ENCODE measurements at places on chromosomes 3 and 15. TPM values are rescaled to one million over a fixed set of nuclear protein-coding genes. Genes with fewer than 3 reads are reported as not detected.

GRCh38 chr3:70927239-70927638 is 614.8 kb upstream of the MDFIC2 start:
- DNase-seq: no peak

- DNase-seq: no peak
These were observed 9.1 kb downstream of the CHD2 start for GRCh38 chr15:92909136-92909781.

DNA sequence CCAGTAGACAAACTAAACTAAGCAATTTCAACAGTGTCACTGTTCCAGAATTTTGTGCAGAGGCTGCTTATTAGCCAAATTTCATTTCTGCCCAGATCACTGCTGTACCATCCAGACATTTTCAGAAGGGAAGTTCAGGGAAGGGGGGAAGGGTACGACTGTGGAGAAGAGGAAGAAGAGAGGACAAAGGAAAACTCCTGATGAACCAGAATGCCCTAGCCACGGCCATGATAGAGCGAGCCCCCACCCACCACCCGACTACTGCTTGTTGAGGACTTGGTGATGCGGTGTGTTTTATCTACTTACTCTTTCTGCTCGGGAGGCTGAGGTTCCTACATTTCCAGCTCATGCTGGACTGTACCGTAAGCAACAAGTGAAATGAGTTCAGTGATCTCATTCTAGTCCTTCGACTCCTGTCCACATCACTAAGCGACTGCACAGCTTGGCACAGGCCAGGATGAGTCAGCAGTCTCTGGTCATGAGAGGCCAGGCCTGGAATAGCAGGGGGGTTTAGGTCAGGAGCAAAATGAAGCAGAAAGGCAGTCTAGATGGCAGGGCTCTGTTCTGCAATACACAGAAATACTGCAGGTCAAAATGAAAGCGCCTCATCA is 330.8 kb downstream of the TIGIT start:
- DNase-seq: peak; percentile 89

DNA sequence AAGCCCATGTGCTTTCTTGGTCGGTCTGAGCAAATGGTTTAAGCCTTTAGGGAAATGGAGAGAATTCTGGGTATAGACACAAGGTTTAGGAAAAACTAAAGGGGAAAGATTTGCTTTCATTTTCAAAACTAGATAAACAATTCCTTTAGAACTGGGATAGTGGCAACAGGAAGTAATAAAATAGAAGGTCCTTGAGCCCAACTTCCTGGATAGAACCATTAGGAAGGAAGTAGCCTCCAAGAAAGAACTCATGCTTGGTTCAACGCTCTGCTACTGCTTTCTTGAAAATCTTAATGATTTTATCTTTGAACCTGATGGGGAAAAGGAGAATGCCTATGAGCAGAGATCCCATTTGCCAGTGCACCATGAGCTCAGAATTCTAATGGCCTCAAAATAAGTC is 147.0 kb upstream of the THRB start:
- DNase-seq: no peak

- peak; percentile 39 for DNase-seq
These were observed 103.7 kb downstream of the MYH15 start for GRCh38 chr3:108406661-108407206.

GRCh38 chr15:41839781-41840491 is 1.3 kb downstream of the PLA2G4B start:
- DNase-seq: no peak

GRCh38 chr3:62622553-62623174 is 249.3 kb upstream of the FEZF2 start:
- no peak for DNase-seq

- DNase-seq: no peak
These were observed 78.7 kb downstream of the TMEM266 start for GRCh38 chr15:76138436-76138835.

GRCh38 chr3:6179761-6180160 is 681.2 kb upstream of the GRM7 start:
- no peak for DNase-seq

DNA sequence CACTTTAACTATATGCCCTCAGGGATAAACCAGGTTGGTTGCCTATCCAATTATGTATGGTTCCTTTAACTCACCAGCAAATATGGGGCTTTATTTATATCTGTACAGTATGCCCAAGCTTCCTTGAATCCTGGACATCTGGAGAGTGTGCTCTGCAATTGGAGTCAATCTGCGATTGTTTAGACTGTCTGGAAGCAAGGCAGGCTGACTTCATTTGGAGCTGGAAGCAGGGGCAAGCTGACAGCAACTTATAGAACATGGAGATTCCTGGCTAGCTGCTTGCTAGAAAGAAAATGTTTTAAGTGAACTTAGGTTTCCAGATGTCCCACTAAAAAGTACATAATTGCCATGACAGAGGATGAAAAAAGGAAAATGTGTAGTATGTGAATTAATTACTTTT is 63.7 kb upstream of the TPRG1 start:
- DNase-seq: no peak

GRCh38 chr3:139561959-139562676 is 22.6 kb upstream of the RBP1 start:
- peak; percentile 42 for DNase-seq

GRCh38 chr15:43412096-43412495 is 41.2 kb downstream of the TUBGCP4 start:
- no peak for DNase-seq

GRCh38 chr3:128624526-128625138 is 26.0 kb downstream of the RPN1 start:
- no peak for DNase-seq

Gene FSTL1
- 265 TPM for total RNA-seq

Gene WDR76
- 13.4 TPM for total RNA-seq

Gene TP63
- 2.7 TPM for total RNA-seq

Data from left lung (tissue), 14 donors.